Naive thymus-derived CD8-positive, alpha-beta T cell (primary cell): ENCODE measurements at places on chromosomes 5 and 9.

DNA sequence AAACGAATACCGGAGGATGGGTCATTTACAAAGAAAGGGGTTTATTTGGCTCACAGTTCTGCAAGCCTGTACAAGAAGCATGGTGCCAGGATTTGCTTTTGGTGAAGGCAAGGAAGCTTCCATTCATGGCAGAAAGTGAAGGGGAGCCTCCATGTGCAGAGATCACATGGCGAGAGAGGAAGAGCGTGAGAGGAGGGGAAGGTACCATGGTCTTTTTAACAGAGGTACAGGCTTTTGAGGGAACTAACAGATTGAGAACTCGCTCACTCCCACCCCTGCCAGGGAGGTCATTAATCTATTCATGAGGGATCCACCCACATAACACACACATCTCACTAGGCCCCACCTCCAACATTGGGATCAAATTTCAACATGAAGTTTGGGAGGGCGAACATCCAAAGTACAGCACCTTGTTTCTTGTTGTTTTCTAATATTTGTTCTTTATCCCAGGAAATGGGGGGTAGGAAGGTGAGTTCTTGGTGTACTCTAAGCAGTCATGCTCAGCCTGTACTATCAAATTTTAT lies 18.5 kb downstream of the TMC1 start:
- H3K27me3 ChIP-seq: no peaks in the 10 kb centered on the region
- H3K4me3 ChIP-seq: no peak overlapping the region
- H3K36me3 ChIP-seq: peaks cover 5% of the 10 kb centered on the region
- DNase-seq: no peak

GRCh38 chr5:133707629-133708028 lies 95.3 kb upstream of the FSTL4 start:
- no peak overlapping the region for H3K27ac ChIP-seq
- H3K27me3 ChIP-seq: no peaks in the 10 kb centered on the region
- no peaks in the 10 kb centered on the region for H3K36me3 ChIP-seq
- H3K4me3 ChIP-seq: no peak overlapping the region
- no peak for DNase-seq

DNA sequence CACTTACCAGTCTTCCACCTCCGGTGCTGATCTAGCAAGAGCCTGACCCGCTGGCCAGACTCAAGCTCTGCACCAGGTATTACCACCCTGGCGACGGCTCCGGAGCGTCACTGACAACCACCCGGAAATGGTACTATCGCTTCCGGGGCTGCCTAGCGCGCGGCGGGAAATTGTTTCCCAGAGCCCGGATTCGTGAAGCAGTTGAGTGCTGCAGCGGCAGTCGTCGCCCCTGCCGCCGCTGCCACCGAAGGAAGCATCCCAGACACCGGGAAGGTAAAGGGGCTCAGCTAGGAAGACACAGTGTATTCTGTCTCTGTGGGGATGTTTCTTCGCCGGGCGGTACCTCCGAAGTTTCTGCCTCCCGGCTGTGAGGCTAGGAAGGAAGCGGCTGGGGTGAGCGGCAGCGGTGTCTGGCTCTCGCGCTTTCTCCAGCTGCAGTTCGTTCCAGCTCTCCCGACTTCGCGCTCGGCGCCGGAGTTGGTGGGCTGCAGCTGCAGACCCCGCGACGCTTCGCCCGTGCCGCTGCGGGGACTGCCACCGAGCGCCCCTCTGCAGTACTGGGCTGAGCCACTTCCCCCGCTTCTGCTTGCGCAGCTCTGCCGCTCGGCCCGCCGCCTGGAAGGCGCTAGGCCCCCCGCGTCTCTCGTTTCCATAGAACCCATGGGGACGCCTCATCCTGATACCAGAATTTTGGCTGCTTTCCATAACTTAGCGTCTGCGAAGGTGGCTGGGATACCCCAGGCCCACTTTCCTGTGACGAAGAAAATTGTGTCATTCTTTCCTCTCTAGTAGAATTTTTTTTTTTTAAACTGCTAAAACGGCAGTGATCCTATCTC lies at the start of the genes KIAA0825 and SLF1:
TSS of gene KIAA0825 (minus strand) at position 112 of the 836 bp plus-strand sequence. CDS start 81,478 bp downstream, outside the sequence.
TSS of gene SLF1 (plus strand) at position 177 of the 836 bp plus-strand sequence. CDS start 10,142 bp downstream, outside the sequence.
- no peaks in the 10 kb centered on the region for H3K36me3 ChIP-seq
- DNase-seq: peak; percentile 81
- H3K27ac ChIP-seq: peak within 1 kb of the TSS; percentile 95
- peak within 1 kb of the TSS; percentile 95 for H3K4me3 ChIP-seq
- peaks cover 35% of the 10 kb centered on the region for H3K4me1 ChIP-seq

- H3K4me3 ChIP-seq: no peak overlapping the region
- peaks cover 3% of the 10 kb centered on the region for H3K4me1 ChIP-seq
- no peaks in the 10 kb centered on the region for H3K27me3 ChIP-seq
- peaks cover under 1% of the 10 kb centered on the region for H3K36me3 ChIP-seq
- H3K27ac ChIP-seq: no peak overlapping the region
Measured at GRCh38 chr5:171840066-171840465, 54.4 kb downstream of the SMIM23 start.

- H3K36me3 ChIP-seq: peaks cover 3% of the 10 kb centered on the region
- peak; percentile 64 for DNase-seq
- peaks cover 18% of the 10 kb centered on the region for H3K4me1 ChIP-seq
- H3K27me3 ChIP-seq: no peaks in the 10 kb centered on the region
- H3K4me3 ChIP-seq: peak within 1 kb of the TSS; percentile 76
Measured at GRCh38 chr5:179793468-179794139, at the start of gene LTC4S. Gene LTC4S (plus strand): TSS chr5:179793986. CDS start chr5:179794081, 95 bp downstream.

DNA sequence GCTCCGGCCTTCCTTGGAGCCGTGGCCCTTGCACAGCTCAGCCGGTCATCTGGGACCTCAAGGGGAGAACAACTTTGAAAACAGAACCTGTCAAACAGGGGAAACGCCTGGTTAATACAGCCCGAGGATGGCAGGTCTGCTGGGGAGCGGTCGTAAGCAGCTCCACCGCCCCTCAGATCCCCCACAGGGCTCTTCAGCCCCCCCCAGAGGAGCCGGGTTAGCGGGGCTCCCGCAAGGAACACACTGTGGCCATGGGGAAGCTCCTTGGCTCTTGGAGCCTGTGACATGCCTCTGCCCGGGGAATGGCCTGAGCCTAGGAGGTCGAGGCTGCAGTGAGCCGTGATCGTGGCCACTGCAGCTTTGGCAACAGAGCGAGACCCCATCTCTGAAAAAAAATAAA lies 6.8 kb downstream of the TMEM250 start:
- peaks cover 80% of the 10 kb centered on the region for H3K4me1 ChIP-seq
- peak overlapping the region; percentile 82 for H3K27ac ChIP-seq
- peak overlapping the region; percentile 50 for H3K4me3 ChIP-seq
- no peaks in the 10 kb centered on the region for H3K27me3 ChIP-seq
- no peak for DNase-seq
- H3K36me3 ChIP-seq: no peaks in the 10 kb centered on the region

DNA sequence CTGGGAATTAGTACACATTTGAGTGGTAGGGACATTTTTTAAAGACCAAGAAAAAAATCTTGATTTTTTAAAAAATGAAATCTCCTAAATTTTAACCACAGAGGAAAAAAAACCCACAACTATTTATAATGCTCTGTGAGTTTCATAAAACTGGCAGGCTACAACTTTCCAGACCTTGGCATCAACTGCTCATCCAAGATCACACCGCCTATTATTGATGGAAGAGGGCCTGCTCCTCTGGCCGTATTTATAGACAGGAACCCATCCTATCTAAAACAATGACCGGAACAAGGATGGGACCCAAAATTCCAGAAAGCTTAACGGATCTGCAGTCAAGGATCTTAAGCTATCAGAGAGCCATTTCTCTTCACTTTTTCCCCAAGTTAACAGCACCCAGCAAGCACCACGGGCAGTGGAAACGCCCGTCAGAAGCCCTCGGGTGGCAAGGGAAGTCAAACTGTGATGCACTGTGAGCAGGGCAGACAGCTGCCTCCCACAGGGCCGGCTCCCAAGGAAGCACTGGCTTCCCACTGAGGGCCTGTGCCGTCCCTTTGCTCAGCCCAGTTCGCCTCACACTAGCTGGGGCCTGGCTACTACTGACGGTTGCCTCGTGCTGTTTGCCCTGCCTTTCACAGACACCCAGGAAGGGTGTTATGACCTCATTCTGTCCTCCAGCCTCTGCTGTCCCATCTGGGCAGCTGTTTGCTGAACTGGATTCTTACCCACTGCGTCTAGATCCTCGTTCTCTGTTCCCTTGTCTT lies 62.8 kb downstream of the CDC14B start:
- no peak overlapping the region for H3K4me3 ChIP-seq
- H3K27me3 ChIP-seq: no peaks in the 10 kb centered on the region
- no peak for DNase-seq
- peaks cover 4% of the 10 kb centered on the region for H3K4me1 ChIP-seq
- H3K36me3 ChIP-seq: peaks cover 5% of the 10 kb centered on the region

DNA sequence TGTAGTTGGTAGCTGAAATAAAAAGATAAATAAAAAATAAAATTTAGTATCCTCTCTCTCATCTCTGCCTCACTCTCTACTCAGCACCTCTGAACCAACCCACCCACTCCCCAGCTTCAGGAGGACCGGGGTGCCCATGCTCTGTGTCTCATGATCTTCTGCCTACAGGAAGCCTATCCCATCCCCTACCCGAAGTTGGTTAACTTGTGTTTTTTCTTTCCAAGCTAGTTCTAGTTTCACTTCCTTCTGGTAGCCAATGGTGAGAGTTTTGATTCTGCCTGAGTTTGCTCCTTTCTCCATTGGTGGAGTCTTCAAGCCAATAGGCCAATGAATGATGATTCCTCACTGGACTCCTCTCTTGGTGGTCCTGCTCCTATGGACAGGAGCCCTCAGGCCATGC lies 32.1 kb downstream of the SNX24 start:
- no peak for DNase-seq
- H3K4me1 ChIP-seq: no peaks in the 10 kb centered on the region
- H3K27ac ChIP-seq: no peak overlapping the region
- no peaks in the 10 kb centered on the region for H3K36me3 ChIP-seq
- H3K4me3 ChIP-seq: no peak overlapping the region

DNA sequence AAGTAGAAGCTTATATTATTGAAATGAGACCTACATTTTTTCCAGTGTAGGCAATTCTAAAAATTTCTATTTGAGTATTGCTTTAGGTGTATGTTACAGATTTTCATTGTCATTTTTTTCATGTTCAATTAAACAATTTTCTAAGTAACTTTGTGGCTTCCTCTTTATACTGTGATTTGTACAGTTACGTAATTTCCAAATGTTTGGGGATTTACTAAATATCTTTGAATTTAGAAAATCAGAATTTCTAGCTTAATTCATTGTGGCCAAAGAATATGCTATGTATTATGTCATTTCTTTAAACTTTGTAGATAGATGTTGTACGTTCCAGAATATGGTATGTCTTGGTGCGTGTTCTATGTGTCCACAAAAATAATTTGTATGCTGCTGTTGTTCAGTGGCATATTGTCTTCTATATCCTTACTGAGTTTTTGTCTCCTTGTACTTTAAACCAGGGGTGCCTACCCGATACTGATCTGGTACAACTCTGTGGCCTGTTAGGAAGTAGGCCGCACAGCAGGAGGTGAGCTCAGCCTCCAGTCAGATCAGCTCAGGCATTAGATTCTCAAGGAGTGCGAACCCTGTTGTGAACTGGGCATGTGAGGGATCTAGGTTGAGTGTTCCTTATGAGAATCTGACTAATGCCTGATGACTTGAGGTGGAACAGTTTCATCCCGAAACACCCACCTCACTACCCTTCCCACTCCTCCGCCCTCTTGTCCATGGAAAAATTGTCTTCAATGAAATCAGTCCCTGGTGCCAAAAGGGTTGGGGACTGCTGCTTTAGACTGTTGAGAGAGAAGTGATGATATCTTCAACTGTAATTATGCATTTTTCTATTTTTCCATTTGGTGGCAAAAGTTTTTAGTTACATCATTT lies 63.5 kb downstream of the UBE2R2 start:
- no peaks in the 10 kb centered on the region for H3K27me3 ChIP-seq
- DNase-seq: no peak
- H3K36me3 ChIP-seq: no peaks in the 10 kb centered on the region
- no peak overlapping the region for H3K4me3 ChIP-seq
- H3K27ac ChIP-seq: peak overlapping the region; percentile 53
- peaks cover 63% of the 10 kb centered on the region for H3K4me1 ChIP-seq

DNA sequence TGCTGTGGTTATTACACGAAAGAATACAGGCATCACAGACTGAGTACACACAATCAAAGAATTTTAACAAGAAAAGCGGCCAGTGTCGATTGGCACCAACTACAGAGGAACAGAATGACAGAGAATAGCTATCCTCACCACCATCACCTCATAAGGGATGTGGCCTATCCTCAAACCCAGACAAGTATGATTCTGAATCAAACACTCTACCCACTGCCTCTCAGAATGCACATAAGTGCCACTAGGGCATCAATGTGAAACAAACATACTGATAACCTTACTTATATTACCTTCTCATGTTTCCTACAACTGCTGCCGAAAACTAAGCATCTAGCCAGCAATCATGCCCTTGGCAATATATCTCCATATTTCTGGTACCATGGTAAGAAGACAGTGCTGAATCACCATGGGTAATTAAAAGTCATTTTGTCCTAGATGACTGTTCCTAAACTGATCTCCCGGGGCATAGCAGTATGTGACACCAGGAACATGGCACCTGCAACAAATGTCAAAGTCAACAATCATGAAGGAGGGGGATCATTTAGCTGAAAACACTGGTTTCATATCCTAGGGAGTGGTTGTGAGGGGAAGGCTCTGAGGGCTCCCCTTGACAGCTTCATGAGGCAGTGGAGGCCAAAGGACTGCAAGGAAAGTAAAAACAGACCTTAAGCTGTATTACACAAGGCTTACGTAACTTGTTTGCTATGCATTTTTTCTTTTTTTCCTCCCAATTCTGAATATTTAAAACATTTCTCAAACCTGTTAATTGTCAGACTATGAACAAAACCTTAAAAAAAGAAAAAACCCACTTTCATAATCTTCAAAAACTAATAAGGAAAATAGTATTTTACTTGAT lies 88.3 kb downstream of the LHFPL2 start:
- no peaks in the 10 kb centered on the region for H3K36me3 ChIP-seq
- no peak overlapping the region for H3K4me3 ChIP-seq
- no peak for DNase-seq

DNA sequence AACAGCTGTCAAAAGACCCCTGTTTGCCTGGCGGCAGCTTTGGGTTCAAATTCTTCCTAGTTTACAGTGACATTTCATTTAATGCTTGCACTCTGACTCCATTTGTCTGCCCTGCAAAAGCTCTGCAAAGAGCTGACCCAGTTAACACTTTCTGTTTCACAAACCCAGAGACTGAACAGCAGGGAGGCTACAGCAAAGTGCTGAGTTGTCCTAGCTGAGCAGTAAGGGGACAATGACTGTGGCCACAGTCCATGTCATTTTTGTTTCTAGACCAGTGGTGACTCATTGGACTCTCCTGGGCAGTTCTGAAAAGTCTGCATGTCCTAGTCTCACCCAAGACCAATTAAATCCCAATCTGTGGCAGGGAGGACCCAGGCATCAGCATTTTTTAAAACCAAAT lies 994.8 kb upstream of the WWC1 start:
- no peak overlapping the region for H3K4me3 ChIP-seq
- H3K27ac ChIP-seq: no peak overlapping the region
- no peak for DNase-seq
- H3K36me3 ChIP-seq: peaks cover 9% of the 10 kb centered on the region
- H3K27me3 ChIP-seq: no peaks in the 10 kb centered on the region

GRCh38 chr5:65307088-65307487 lies 174.6 kb downstream of the ADAMTS6 start:
- no peaks in the 10 kb centered on the region for H3K27me3 ChIP-seq
- H3K36me3 ChIP-seq: no peaks in the 10 kb centered on the region
- H3K4me1 ChIP-seq: no peaks in the 10 kb centered on the region
- DNase-seq: no peak
- no peak overlapping the region for H3K27ac ChIP-seq

- H3K27ac ChIP-seq: peak overlapping the region; percentile 58
- no peak overlapping the region for H3K4me3 ChIP-seq
- H3K36me3 ChIP-seq: no peaks in the 10 kb centered on the region
- peaks cover 2% of the 10 kb centered on the region for H3K4me1 ChIP-seq
Measured at GRCh38 chr9:136625101-136626065, 37.3 kb upstream of the EGFL7 start.
